Suprapubic skin (tissue), 4 donors: ENCODE measurements at places on chromosomes 3 and 15. TPM values are rescaled to one million over a fixed set of nuclear protein-coding genes. Genes with fewer than 3 reads are reported as not detected.
A peak's percentile ranks its signal among the peaks of the same experiment; 100 is the strongest.

The IQCF5 gene
- total RNA-seq = not detected

The ROBO1 gene
- 69.2 TPM for total RNA-seq

The MITF gene
- 19.4 TPM for total RNA-seq

The SLC35G2 gene
- 0.98 TPM for total RNA-seq

The SENP8 gene
- 4.2 TPM for total RNA-seq

The STRIT1 gene
- total RNA-seq = not detected

The RASGRP1 gene
- total RNA-seq = 14.9 TPM

The GOLGA6L10 gene
- total RNA-seq = 2.9 TPM

The SKOR1 gene
- total RNA-seq = 1.6 TPM

The GOLGA6A gene
- 2.8 TPM for total RNA-seq

The CLDN11 gene
- 2.1 TPM for total RNA-seq

The FBXL2 gene
- total RNA-seq = 2.5 TPM

The CYFIP1 gene
- 77.5 TPM for total RNA-seq

The SV2B gene
- 0.23 TPM for total RNA-seq

GRCh38 chr3:128555098-128555825 is 62.3 kb upstream of the GATA2 start:
- peak; percentile 54 for DNase-seq

DNA sequence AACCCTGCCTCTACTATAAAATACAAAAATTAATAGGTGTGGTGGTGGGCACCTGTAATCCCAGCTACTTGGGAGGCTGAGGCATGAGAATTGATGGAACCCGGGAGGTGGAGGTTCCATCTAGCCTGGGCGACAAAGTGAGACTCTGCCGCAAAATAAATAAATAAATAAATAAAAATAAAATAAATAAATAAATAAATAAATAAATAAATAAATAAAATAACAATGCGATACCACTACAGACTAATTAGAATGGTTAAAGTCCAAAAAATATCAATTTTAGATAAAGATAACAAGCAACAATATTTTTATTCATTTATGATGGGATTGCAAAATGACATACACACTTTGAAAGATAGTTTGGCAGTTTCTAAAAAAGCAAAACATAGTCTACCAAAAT is 1131.5 kb downstream of the SI start:
- no peak for DNase-seq

DNA sequence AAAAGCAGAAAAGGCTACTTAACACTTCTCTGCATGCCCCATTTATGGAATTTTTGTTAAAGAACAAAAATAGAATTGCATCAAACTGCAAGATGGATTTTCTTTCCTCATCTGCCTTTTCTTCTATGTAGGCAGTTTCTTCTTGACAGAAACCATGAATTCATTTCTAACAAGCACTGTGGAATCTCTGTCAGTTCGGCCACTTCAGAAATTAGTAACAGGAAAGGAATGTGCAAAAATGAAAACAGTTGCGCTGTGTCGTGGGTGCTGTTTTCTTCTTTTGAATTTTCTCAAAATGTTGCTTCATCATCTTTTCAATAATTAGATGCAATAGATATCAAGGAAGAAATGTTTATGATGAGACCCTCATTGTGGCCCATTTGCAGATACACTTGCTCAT is 151.6 kb downstream of the FOXB1 start:
- no peak for DNase-seq

GRCh38 chr15:52782514-52782913 is 7.6 kb downstream of the ONECUT1 start:
- DNase-seq = no peak

- peak; percentile 57 for DNase-seq
Observed at GRCh38 chr15:78617516-78617915, 3.3 kb downstream of the CHRNA3 start.

DNA sequence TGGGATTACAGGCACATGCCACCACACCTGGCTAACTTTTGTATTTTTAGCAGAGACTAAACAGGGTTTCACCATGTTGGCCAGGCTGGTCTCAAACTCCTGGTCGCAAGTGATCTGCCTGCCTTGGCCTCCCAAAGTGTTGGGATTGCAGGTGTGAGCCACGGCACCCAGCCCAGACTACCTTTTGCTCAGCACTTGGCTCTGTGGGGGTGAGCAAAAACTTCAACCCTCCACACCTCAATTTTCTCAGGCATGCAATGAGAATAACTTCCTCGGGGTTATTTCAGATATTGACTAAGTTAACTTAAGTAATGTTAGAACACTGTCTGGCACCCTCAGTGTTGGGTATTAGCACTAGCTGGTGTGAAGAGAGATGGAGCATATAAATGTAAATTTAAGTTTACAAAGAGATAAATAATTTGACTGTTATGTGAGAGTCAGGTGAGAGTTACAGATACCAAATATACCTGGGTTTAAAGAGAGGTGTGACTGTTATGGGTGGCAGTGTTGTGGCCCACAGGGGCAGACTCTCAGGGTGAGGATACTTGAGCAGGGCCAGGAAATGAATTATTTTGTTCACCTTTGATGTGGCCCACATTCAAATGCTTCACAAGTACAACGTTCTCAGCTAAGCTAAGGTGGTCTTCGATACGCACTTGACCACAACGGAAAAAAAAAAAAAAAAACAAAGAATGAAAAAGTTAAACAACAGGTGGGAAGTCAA is 29.0 kb downstream of the CPOX start:
- no peak for DNase-seq

- no peak for DNase-seq
Observed at GRCh38 chr3:168364967-168365366, 269.2 kb upstream of the GOLIM4 start.

GRCh38 chr3:41424543-41425300 is 225.4 kb downstream of the CTNNB1 start:
- no peak for DNase-seq

GRCh38 chr15:38163658-38164057 is 89.0 kb upstream of the SPRED1 start:
- DNase-seq = no peak

- DNase-seq = no peak
Observed at GRCh38 chr15:28881600-28881999, 4.2 kb upstream of the APBA2 start.

- no peak for DNase-seq
Observed at GRCh38 chr15:43799945-43800285, at the start of gene SERINC4. Gene SERINC4, minus strand, starts transcription at chr15:43800220. Its CDS starts 234 bp downstream, at chr15:43799986.

DNA sequence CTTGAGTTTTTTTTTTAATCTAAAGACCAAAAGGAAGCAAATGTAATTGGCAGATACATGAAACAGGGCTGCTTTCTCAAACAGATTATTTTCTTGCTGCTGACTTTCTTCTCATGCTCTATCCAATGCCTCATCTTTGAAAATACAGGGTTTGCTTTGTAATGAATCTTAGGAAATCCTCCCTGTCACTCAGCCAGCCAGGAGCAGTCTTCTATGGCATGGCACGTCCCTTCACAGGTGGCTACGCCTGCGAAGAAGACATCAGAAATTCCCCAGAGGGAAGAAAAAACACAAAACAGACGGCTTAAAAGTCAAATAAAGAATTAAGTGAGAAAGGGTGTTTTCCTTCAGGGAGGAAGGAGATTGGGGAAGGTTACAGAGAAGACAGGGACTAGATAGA is 242.5 kb downstream of the IGSF11 start:
- no peak for DNase-seq

GRCh38 chr15:75732177-75732808 is 19.6 kb upstream of the CSPG4 start:
- no peak for DNase-seq

DNA sequence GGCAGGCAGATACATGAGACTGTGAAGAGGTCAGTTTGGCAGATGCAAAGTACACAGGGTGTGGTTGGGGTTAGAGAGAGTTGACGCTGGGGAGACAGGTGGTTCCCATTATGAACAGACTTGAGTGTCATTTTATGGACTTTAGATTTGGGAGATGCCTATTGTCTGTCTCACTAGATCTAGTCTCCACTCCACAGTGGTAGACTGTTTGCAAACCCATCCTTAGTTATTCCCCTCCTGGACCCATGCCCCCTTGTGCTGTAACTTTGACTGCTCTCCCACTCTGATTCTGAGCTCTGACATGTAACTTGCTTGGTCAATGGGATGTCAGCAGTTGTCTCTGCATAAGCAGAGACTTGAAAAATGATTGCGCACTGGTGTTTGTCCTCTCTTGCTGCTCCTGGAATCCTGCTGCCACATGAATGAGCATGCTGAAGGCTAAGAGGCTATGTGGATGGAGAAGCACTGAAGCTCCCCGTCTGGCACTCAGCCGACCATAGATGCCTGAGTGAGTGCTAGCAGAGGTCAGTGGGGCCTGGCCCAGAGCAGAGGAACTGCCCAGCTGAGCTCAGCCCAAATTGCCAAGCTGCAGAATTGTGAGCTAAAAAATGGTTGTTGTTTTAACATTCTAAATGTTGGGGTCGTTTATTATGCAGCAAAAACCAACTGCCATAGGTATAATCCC is 88.2 kb downstream of the FAM43A start:
- DNase-seq = no peak

DNA sequence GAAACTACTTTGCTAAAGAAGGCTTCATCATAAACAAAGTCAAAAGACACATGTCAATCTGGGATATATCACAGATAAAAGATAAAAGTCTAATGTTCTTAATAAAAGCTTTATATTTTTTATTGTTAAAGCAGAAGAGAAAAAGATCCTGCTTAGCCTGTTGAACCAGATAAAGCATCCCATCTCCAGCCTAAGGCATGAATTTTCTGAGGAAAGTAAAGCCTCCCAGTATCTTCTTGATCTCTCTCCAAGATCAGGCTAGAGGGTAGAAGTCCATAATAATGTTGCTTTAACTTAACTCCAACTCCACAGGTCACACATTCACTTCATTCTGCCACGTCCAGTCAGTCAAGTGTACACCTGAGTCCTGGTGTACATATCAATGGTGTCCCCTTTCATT is 14.2 kb downstream of the ARL14 start:
- DNase-seq = no peak

GRCh38 chr3:45599984-45600650 is 5.6 kb downstream of the LIMD1 start:
- no peak for DNase-seq

GRCh38 chr15:92178911-92179310 is 214.8 kb upstream of the ST8SIA2 start:
- no peak for DNase-seq

- no peak for DNase-seq
Observed at GRCh38 chr3:99188936-99189335, 287.4 kb upstream of the DCBLD2 start.

DNA sequence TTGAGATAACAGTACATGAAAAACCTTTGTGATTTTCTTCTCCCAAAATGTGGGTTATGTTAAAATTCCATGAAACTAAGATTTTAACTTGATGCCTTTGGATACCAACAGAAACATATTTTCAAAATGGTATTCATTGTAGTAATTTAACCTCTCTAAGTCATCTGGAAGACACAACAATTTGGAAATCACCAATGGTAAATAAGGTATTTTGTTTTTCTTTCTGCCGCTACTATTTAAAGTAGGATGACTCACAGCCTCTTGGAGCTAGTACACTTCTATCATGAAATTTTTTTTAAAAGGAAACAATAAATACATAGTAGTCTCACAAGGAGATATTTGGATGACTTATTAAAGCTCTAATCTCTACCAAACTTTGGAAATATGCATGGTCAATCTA is 291.6 kb upstream of the VEPH1 start:
- DNase-seq = no peak

- no peak for DNase-seq
Observed at GRCh38 chr3:142896996-142897395, 8.1 kb upstream of the PCOLCE2 start.

- DNase-seq = no peak
Observed at GRCh38 chr15:52689562-52689961, 10.4 kb upstream of the ATOSA start.

- peak; percentile 18 for DNase-seq
Observed at GRCh38 chr15:99050328-99050980, 42.9 kb upstream of the PGPEP1L start.

- DNase-seq = no peak
Observed at GRCh38 chr3:61877359-61878138, 316.2 kb downstream of the PTPRG start.

DNA sequence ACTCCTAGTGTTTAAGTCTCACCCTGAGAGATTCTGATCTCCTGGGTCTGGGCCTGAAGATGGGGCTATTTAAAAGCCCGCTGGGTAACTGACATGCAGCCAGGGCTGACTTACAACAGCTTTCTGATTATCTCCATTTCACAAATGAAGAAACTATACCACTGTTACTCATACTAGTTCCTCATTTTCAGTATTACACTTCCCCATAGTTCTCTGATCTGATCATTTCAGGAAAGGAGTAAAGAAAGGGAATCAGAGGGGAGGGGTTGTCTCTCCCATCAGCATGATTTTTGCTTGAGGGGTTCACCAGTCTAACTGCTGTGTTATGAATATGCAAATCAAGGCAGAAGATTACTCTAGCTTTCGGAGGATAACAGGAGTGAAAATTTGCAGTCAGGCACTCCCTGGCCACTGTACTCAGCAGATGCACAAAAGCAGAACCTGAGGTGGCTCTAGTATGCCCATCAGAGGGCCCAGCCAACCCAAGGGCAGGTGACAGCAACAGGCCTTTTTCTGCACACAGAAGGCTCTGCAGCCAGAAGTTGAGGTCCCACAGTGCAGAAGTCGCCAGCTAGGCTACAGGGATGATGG is 59.4 kb downstream of the DAPK2 start:
- DNase-seq = no peak

GRCh38 chr3:178456621-178457285 is 79.5 kb upstream of the KCNMB2 start:
- DNase-seq = no peak

DNA sequence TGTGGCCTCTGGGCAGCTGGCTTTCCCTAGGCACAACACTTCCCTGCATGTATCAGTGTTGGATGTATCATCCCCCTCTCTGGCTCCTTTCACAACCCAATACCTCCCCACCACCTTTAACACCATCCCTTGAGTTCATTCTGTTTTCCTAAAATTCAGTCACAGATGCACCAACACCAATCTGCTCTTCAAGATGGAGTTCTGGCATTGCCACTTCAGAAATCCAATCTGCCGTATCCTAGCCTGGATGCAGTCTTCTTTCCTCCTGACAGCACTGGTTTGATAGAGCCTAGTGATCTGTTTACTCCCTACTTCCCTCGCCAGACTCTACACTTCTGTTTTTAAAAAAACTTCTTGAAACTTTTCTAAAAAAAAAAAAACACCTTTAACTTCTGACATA is 21.7 kb downstream of the PXYLP1 start:
- DNase-seq = no peak

DNA sequence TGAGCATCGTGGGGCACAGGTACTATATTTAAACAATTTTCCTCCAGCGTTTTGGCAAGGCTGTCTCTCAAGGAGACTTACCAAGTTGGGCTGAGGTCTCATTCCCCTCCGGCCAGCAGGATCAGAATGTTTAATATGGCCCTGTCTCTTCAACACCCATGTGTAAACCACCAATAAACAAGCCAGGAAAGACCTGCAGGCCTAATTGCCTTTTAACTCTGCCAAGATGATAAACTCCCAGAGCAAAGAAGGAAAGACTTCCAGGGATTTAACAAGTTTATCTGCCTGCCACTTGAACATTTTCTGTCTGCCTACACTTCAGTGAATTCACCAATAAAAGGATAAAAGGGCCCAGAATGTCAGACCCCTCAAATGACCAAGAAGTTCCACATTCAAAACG is 130.3 kb upstream of the WNT5A start:
- no peak for DNase-seq
